ENCODE measurements at places on chromosomes 3 and 15.

DNA sequence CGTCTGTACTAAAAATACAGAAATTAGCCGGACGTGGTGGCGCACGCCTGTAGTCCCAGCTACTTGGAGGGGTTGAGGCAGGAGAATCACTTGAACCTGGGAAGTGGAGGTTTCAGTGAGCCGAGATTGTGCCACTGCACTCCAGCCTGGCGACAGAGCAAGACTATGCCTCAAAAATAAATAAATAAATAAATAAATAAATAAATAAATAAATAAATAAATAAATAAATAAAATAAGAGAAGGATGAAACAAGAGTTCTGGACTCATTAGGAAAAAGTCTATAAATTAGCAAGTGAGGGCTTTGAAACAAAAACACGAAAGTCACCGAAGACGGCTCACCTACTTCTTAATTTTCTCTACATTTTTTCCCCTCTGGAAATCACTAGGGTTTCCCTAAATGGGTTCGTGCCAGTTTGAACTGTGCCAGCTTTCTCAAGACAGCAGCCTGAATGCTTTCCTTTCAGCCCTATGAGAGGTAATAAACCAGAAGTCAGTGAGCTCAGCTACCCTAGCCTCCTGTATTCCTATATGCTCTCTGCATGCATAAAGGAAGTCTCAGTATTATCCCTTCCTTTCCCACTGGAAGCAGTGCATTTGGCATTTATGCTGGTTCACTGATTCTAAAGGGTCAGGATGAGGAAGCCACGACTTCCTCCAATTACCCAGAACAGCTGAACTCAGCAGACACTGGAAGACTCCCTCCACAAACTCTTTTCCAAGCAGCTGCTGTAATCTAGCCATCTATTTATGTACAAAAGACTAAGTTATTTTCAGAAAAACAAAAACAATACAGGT lies 266.9 kb downstream of the ZBBX start:
- no peak for DNase-seq

DNA sequence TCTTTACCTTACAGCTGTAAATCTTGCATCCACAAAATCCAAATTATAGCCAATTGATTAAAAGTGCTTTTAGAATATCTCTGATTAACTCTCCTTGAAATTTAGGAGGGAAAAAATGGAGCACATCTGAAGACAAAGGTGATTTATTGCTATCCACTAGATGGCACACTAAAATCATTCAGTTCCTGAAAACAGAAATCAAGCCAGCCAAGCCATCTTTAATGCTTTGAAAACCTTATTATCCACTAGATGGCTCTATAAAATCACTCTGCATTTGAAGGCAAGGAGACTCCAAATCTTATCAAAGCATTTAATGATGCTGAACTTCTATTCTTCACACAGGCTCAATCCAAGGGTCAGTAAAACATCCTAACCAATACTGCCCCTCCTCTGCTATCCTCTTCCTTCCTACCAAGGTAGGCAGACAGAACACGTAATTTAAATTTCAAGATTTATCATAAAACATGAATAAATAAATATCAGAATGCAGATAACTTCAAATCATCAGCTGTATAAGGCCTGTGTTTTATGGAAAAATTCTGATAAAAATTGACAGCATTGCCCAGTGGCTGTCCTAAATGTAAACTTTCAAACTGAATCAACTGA lies 48.4 kb downstream of the GOLIM4 start:
- peak; percentile 75 for DNase-seq

- no peak for DNase-seq
Observed at GRCh38 chr15:57215326-57215725, 161.0 kb upstream of the CGNL1 start.

- no peak for DNase-seq
Observed at GRCh38 chr3:174532216-174532615, 326.9 kb upstream of the NAALADL2 start.

GRCh38 chr3:70754314-70754713 lies 441.9 kb upstream of the MDFIC2 start:
- no peak for DNase-seq
